WTC11 (cell line): ENCODE measurements at places on chromosomes 6 and 20. TPM values are rescaled to one million over a fixed set of nuclear protein-coding genes. Genes with fewer than 3 reads are reported as not detected.

DNA sequence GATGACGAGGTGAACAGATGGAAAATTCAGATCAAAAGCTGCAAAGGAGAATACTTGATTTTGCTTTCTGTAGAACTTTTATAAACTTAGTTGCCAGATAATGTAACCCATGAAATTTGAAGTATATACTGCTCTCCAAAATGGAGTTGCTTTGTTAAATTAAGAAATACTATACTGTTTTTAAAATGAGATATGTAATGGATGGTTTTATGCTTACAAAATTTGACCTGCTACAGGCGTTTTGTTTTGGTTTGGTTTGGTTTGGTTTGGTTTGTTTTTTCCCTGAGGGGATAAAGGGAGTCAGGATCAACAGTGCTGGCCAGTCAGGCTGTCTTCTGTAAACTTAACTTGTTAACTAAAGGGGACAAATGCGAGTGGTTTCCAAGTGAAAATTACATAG, 55.6 kb upstream of the KIF25 start:
- no peak overlapping the region for H3K27ac ChIP-seq
- H3K27me3 ChIP-seq, result no peaks in the 10 kb centered on the region
- no peak for DNase-seq
- H3K36me3 ChIP-seq, result peaks cover 27% of the 10 kb centered on the region
- H3K4me3 ChIP-seq, result no peak overlapping the region
- H3K4me1 ChIP-seq, result peaks cover 8% of the 10 kb centered on the region

GRCh38 chr6:39419607-39420006, 97.1 kb upstream of the KCNK16 start:
- no peaks in the 10 kb centered on the region for H3K36me3 ChIP-seq
- no peaks in the 10 kb centered on the region; the same call in 1 of the 2 replicates for H3K27me3 ChIP-seq
- H3K4me3 ChIP-seq, result no peak overlapping the region
- H3K27ac ChIP-seq, result 0 out of 2 replicates have a peak overlapping the region, but pooled peaks have one; percentile 25

DNA sequence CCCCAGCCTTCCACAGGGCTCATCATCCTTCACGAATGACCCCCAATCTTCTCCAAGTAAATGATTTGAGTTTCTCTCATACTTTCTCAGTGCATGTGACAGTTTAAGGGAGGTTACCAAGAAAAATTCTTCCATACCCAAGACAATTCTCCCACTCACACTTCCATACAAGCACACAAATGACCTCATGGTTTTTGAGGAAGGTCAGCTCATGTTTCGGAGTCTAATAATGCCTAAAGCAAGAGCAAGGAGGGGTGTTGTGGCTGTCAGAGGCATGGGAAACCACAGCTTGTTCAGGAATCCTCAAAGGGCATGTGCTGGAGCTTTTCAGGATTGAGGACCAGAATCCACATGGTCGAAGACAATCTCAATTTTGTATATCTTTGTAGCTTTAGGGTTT, 279.0 kb downstream of the MAFB start:
- DNase-seq, result no peak
- H3K36me3 ChIP-seq, result no peaks in the 10 kb centered on the region
- peaks cover 7% of the 10 kb centered on the region; the same call in 1 of the 2 replicates for H3K27me3 ChIP-seq
- no peak overlapping the region for H3K27ac ChIP-seq
- peaks cover 7% of the 10 kb centered on the region for H3K4me1 ChIP-seq
- H3K4me3 ChIP-seq, result no peak overlapping the region

DNA sequence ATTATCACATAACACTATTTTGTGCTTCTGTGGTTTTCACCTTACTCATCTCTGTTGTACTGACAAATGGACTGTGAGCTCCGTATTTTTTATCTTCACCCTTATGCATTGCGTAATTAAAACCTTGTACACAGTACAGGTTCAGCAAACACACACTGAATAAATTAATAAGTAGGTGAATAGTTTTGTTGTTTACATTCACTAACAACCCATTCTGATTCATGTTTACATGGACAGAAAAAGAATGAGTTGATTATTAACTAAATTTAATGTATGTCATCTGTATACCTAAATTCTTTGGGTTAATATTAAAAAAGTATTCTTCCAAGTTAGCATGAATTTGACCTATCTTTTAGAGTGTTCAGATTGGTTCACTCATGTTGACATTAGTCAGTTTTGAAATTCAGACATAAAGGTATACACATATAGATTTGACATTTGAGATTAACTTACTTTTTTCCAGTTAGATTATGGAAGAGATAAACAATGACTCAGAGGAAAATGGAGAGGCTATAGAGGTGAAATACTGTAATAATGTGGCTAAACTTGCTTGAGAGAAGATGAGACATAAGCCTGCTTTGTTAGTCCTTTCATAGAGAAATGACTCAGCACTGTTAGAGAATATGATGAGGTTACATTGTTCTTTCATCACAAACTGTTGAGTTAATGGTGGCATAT, 541.7 kb upstream of the FLRT3 start:
- no peaks in the 10 kb centered on the region for H3K36me3 ChIP-seq
- H3K4me3 ChIP-seq, result no peak overlapping the region
- peaks cover 23% of the 10 kb centered on the region for H3K4me1 ChIP-seq
- H3K27ac ChIP-seq, result no peak overlapping the region

GRCh38 chr6:27251112-27251605, 3.7 kb downstream of the PRSS16 start:
- peaks cover 10% of the 10 kb centered on the region for H3K4me1 ChIP-seq
- no peaks in the 10 kb centered on the region; the same call in none of the 2 replicates for H3K27me3 ChIP-seq
- peak overlapping the region; percentile 97 for H3K27ac ChIP-seq
- peak; percentile 99 for DNase-seq

- peaks cover 23% of the 10 kb centered on the region for H3K36me3 ChIP-seq
- H3K27ac ChIP-seq, result no peak overlapping the region; the same call in 1 of the 2 replicates
- no peak for DNase-seq
- peaks cover 5% of the 10 kb centered on the region for H3K4me1 ChIP-seq
- no peak overlapping the region for H3K4me3 ChIP-seq
- H3K27me3 ChIP-seq, result no peaks in the 10 kb centered on the region
Measured at GRCh38 chr6:35088281-35089215, 52.6 kb downstream of the TCP11 start.

Gene TRDN
- total RNA-seq, result 39.8 to 56.4 TPM (median 56.1 TPM) in 3 replicates

DNA sequence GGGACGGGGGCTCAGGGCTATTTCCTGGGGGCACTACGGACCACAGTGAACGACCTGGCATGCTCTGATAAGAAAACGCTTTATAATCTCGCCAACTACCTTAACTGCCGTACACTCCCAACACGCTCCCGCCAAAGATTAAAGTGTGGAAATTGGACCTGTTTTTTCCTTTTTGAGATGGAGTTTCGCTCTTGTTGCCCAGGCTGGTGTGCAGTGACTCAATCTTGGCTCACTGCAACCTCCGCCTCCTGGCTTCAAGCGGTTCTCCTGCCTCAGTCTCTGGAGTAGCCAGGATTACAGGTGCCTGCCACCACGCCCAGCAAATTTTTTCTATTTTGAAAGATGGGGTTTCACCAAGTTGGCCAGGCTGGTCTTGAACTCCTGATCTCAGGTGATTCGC, 346 bp upstream of the SLC44A4 start:
- H3K27ac ChIP-seq, result peak overlapping the region; percentile 94
- DNase-seq, result no peak

GRCh38 chr6:106910999-106911949, 63.3 kb downstream of the CD24 start:
- no peak for DNase-seq
- peaks cover 23% of the 10 kb centered on the region for H3K4me1 ChIP-seq
- H3K36me3 ChIP-seq, result peaks cover 23% of the 10 kb centered on the region
- H3K27me3 ChIP-seq, result no peaks in the 10 kb centered on the region

- no peak for DNase-seq
- no peak overlapping the region for H3K27ac ChIP-seq
- no peaks in the 10 kb centered on the region for H3K27me3 ChIP-seq
- H3K4me1 ChIP-seq, result no peaks in the 10 kb centered on the region
Measured at GRCh38 chr20:49340161-49340966, 62.5 kb upstream of the ZNFX1 start.

DNA sequence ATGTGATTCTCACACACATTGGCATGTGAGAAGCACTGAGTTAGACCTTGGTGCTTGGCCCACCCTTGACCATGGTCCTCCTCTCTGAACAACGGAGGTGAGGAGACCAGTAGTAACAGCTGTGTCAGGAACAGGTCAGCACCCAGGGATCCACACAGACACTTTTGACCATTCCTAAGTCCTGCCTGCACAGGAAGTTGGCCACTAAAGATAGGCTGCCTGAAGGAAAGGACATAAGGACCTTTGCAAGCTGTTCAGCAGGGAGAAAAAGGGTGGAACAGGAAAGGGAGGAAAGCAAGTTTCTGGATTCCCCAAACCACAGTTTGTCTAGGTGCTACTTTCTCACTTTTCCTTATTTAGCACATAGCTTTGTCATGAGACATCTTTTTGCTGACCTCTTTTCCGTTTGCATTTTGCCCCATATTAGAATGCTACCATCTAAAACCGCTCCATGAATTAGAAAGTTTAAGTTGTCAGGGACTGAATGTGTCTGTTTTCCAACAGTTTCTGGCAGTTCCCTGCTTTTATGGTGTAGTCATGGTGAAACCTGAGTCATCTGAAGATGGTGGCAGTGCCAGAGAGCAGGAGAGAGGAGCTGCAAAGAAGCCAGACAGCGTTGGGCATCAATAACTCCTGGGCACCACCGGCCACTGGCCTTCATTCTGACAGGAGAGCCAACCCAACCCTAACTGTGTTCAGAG, 1.1 kb upstream of the CD109 start:
- H3K27ac ChIP-seq, result no peak overlapping the region
- peak overlapping the region; percentile 74 for H3K4me3 ChIP-seq
- H3K36me3 ChIP-seq, result peaks cover 10% of the 10 kb centered on the region; the same call in 1 of the 2 replicates
- DNase-seq, result no peak

- peak overlapping the region; percentile 87 for H3K4me3 ChIP-seq
- H3K36me3 ChIP-seq, result no peaks in the 10 kb centered on the region
- DNase-seq, result no peak
Measured at GRCh38 chr20:21103582-21104465, 2.3 kb downstream of the LINC00237 start.

GRCh38 chr6:3268680-3269079, 9.9 kb downstream of the PSMG4 start:
- H3K4me1 ChIP-seq, result peaks cover 9% of the 10 kb centered on the region
- peaks cover 69% of the 10 kb centered on the region for H3K36me3 ChIP-seq
- H3K27me3 ChIP-seq, result no peaks in the 10 kb centered on the region
- DNase-seq, result no peak
- H3K27ac ChIP-seq, result peak overlapping the region; percentile 66; the same call in 1 of the 2 replicates

DNA sequence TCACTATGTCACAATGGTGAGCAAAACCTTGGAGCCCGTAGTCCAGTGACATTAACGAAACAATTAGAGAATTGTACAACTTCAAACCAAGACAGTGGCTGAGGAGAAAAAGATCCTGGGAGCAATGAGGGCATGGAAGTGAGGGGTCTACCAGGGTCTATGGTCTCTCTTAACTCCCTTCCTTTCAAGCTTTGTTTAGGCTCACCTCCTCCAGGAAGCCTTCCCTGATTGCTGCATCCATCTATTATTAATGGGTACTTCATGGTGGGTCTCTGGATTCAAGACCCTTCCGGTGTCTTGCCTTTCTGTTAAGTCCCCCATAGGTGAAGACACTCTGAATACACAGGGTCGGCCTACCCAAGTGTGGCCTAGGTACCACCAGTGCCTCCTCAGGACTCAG, 38.1 kb upstream of the MLN start:
- H3K27me3 ChIP-seq, result peaks cover 19% of the 10 kb centered on the region
- no peak overlapping the region for H3K4me3 ChIP-seq
- H3K4me1 ChIP-seq, result peaks cover 30% of the 10 kb centered on the region
- DNase-seq, result no peak
- H3K36me3 ChIP-seq, result peaks cover 6% of the 10 kb centered on the region

DNA sequence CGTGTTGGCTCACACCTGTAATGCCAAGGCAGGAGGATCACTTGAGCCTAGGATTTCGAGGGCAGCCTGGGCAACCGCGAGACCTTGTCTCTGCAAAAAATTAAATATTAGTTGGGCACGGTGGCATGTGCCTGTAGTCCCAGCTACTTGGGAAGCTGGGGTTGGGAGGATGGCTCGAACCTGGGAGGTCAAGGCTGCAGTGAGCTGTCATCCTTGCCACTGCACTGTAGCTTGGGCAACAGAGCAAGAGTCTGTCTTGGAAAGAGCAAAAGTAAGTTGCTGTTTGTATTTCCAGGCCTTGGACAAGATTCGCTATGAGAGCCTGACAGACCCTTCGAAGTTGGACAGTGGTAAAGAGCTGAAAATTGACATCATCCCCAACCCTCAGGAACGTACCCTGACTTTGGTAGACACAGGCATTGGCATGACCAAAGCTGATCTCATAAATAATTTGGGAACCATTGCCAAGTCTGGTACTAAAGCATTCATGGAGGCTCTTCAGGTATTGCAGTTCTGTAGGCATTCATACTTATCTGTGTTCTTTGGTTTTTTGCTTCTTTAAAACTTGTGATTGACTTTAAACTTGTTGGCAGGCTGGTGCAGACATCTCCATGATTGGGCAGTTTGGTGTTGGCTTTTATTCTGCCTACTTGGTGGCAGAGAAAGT, 2.3 kb downstream of the HSP90AB1 start:
- peaks cover 45% of the 10 kb centered on the region for H3K4me1 ChIP-seq
- H3K27ac ChIP-seq, result peak overlapping the region; percentile 95
- H3K27me3 ChIP-seq, result no peaks in the 10 kb centered on the region
- DNase-seq, result no peak

DNA sequence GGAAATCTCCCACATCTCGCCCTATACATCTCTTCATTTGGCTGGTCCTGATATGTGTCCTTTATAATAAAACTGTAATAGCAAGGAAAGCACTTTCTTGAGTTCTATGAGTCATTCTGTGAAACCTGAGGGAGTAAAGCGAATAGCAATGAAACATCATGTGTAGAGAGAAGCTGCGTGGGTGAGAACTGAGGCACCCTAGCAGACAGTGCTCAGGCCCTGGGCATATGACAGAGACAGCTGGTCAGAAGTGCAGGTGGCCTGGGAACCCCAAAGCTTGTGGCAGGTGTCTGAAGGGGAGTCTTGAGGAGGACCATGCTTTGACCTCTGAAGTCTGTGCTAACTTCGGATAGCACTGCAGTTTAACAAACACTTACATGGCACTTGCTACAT, 1.3 kb upstream of the BLOC1S5 start:
- no peak overlapping the region for H3K4me3 ChIP-seq
- peaks cover 32% of the 10 kb centered on the region for H3K4me1 ChIP-seq
- peaks cover 3% of the 10 kb centered on the region; the same call in 1 of the 2 replicates for H3K36me3 ChIP-seq
- no peak for DNase-seq
- peak overlapping the region; percentile 91 for H3K27ac ChIP-seq

Gene SUMO4
- total RNA-seq, result 0.55 to 1.2 TPM (median 0.73 TPM) in 3 replicates

DNA sequence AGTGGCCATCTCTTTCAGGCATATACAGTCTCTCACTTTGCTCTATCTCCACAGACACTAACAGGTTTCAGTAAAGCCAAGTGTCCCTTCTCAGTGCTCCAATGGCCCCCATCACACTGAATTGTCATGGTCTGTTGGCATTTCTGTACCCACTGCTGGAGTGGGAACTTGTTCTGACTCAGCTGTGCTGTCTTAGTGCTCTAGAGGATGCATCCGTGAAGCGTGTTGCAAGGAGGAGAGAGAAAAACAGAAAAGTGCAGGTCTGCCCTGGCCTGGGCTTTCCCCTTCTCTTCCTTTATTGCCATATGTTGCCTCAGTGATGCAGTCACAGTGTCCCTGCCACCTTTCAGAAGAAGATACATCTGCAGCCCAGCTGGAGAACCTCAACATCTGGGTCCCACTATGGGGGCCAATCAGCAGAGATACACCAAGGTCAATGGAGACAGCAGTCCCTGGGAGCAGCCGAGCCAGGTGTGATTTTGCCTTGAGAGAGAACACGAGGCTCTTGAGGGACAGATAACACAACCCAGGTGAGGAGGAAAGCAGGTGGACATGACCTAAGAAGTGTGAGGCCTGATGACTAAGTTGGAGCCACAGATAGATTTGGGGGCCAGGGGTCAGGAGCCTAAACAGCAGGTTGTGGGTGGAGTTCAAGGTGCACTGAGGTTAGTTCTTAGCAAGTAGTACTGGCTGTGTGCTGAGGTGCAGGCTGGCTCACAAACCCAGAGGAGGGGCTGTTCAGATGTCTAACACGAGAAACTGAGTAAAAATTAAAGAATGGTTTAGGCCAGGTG, 5.6 kb upstream of the PLCG1 start:
- DNase-seq, result no peak
- peaks cover 6% of the 10 kb centered on the region for H3K36me3 ChIP-seq
